LHCN-M2 (cell line): ENCODE measurements at places on chromosomes 16 and 17. TPM values are rescaled to one million over a fixed set of nuclear protein-coding genes. Genes with fewer than 3 reads are reported as not detected.

DNA sequence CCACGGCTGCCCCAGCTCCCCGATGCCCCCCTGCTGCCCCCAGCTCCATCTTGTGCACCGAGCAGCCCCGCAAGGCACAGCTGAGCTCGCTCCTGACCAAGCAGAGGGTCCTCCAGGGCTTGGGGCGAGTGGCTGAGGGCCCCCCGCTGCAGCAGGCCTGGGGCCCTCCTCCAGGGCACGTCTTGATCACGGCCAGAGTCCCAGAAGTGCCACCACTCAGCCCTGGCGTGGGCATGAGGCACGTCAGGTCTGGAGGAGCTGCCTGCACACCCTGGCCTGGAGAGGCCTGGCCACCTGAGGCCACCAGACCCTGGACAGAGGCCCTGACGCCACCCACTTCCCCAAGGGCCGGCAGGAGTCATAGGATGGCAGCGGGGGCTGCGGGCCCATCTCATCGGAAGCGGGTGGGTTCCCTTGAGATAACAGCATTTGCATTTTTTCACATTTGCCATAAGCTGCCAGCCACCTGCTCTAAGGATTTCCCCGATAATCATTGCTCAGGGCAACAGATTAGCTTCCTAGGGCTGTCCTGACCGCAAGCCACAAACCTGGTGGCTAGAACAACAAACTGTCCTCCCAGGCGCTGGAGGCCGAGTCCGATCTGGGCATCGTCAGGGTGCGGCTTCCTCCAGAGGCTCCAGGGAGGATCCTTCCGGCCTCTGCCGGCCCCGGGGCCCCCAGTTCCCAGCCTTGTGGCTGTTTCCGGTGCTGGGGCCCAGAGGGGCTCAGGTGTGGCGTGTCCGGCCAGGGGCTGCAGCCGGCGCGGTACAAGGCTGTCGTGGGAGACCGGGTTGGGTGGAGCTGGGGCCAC is 23.9 kb upstream of the C1QTNF8 start:
- peak; percentile 27 for DNase-seq

- DNase-seq, result no peak
Measured at GRCh38 chr16:89615596-89616090, 2.2 kb downstream of the DPEP1 start.

- no peak for DNase-seq
Measured at GRCh38 chr17:80083136-80083661, 18.2 kb upstream of the GAA start.

- DNase-seq, result no peak
Measured at GRCh38 chr16:84656649-84657048, 8.3 kb downstream of the KLHL36 start.

GRCh38 chr17:34596920-34597319 is 17.5 kb downstream of the TMEM132E start:
- DNase-seq, result no peak

GRCh38 chr17:63275318-63275970 is 170.7 kb downstream of the CYB561 start:
- peak; percentile 99 for DNase-seq

DNA sequence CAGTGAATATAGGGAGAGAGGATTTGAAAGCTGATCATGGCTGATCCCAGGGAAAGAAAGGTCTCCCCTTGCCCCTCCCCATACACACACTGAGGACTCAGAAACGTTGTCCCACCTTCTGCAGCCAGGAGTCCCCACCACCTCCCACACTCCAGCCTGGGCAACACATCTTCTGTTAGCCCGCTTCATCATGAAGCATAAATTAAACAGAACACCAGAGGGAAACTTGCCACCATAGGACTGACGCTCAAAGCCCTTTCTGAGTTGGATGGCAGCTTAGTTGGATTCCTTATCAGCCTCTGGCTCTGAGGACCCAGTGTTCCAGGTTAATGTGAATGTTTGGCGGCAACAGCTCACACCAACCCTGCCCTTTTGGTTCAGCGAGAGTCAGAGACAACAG is 33.9 kb downstream of the ARHGAP27 start:
- DNase-seq, result no peak

DNA sequence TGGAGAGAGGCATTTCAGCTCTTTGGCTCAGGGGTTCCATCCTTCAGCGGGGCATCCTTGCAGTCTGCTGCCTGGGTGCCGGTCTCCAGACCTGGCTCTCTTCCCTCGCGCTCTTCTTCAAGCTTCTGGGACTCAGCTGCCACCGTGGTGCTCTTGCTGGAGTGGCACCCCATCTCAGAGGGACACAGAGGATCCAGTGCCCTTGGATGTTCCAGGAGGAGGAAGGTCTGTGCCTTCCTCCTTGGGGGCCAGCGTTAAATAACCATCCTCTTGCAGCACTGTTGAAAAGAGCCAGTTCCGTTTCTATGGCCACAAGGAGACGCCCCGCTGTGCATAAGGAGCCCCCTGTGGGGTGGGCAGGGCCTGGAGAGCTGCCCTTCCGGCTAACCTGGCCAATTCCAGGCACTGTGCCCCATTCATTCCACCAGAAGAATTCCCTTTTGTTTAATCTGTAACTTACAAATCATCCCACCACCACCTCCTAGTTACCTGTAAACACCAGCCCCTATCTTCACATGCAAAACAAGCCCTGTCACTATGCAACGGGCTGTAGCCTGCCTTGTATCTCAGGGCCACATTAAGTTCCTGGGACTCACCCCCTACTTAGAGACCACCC is 8.6 kb downstream of the CHD9NB start:
- no peak for DNase-seq

DNA sequence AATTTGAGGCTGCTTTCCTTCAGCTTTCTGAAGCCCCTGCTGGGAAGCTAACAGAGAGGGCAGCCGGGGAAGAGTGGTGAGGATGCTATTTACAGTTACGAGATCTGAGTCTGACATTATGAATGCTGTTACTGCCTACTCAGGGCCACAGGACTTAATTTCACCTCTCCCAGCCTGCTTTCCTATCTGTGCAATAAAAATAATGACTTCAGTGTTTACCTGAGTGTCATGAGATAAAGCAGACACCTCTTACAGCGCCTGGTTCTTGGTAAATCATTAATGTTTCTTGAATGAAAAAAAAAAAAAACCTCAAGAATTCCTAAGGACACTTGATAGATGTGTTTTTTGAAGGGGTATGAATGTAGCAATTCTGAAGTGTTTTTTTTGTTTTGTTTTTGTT is 24.2 kb upstream of the CPHXL start:
- no peak for DNase-seq

DNA sequence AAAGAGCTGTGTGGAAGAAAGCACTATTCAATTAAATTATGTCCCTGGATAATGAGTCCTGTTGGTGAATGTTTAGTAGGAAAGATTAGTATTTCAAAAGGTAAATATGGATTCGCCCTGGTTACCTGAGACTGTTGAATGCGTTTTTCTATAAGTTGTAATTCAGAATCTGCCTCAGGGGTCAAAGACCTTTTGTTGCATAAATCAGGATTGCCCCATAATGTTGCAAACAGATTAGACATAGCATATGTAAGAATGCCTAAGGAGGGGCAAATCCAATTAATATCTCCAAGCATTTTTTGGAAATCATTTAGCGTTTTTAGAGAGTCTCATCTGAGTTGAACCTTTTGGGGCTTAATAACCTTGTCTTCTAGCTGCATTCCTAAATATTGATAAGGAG is 70.1 kb upstream of the ARL4D start:
- DNase-seq, result no peak

- peak; percentile 59 for DNase-seq
Measured at GRCh38 chr17:61635913-61636432, 45.0 kb upstream of the NACA2 start.

Gene STUB1
- total RNA-seq, result 287 and 383 TPM in 2 replicates

Gene CTCF
- 30.6 and 36.7 TPM in 2 replicates for total RNA-seq

Gene NEUROD2
- total RNA-seq, result not detected in 2 replicates

Gene TNS4
- not detected in 2 replicates for total RNA-seq

Gene MYH8
- 0.11 TPM in 1 of 2 replicates, not detected in the other for total RNA-seq

Gene FOXJ1
- total RNA-seq, result 0.26 TPM in 1 of 2 replicates, not detected in the other

Gene SEZ6L2
- total RNA-seq, result 10.9 and 15.2 TPM in 2 replicates
